ENCODE measurements at places on chromosomes 16 and 17. TPM values are rescaled to one million over a fixed set of nuclear protein-coding genes. Genes with fewer than 3 reads are reported as not detected.

WNT9B gene
- 0.31 TPM for total RNA-seq

KRT20 gene
- total RNA-seq = not detected

ITGAX gene
- 2.0 TPM for total RNA-seq

STX1B gene
- 1.9 TPM for total RNA-seq

SAMD14 gene
- 1.3 TPM for total RNA-seq

COL1A1 gene
- 66.8 TPM for total RNA-seq

EDC4 gene
- total RNA-seq = 55.2 TPM

GINS3 gene
- 2.8 TPM for total RNA-seq

TBC1D3 gene
- total RNA-seq = not detected

PEMT gene
- 20.7 TPM for total RNA-seq

ADGRG1 gene
- total RNA-seq = 9.4 TPM

C16orf86 gene
- total RNA-seq = 12.9 TPM

ABCC3 gene
- total RNA-seq = 2.5 TPM

ZNF287 gene
- total RNA-seq = 9.3 TPM

RAB11FIP4 gene
- total RNA-seq = 2.7 TPM

CDH13 gene
- total RNA-seq = 4.2 TPM

PRRT2 gene
- total RNA-seq = 5.6 TPM

HIRIP3 gene
- 30.0 TPM for total RNA-seq

NTN3 gene
- not detected for total RNA-seq

TSC2 gene
- 36.3 TPM for total RNA-seq

DYNLRB2 gene
- 2.3 TPM for total RNA-seq

CAVIN1 gene
- total RNA-seq = 615 TPM

CHST4 gene
- total RNA-seq = 4.3 TPM

AGRP gene
- total RNA-seq = not detected

ZNF652 gene
- total RNA-seq = 112 TPM

ADAD2 gene
- 0.27 TPM for total RNA-seq

TOX3 gene
- not detected for total RNA-seq

OR1F1 gene
- total RNA-seq = not detected

LRRC46 gene
- 1.3 TPM for total RNA-seq

GINS2 gene
- total RNA-seq = 1.4 TPM

SMIM22 gene
- total RNA-seq = not detected

C16orf96 gene
- total RNA-seq = 0.40 TPM

HOXB8 gene
- total RNA-seq = not detected

Measured in gastroesophageal sphincter (tissue), 4 donors.